Glutamatergic neuron (in vitro differentiated cells): ENCODE measurements at places on chromosomes 12 and 14. TPM values are rescaled to one million over a fixed set of nuclear protein-coding genes. Genes with fewer than 3 reads are reported as not detected.

SPX gene
- not detected for total RNA-seq

TGM1 gene
- 4.2 TPM for total RNA-seq

DNA sequence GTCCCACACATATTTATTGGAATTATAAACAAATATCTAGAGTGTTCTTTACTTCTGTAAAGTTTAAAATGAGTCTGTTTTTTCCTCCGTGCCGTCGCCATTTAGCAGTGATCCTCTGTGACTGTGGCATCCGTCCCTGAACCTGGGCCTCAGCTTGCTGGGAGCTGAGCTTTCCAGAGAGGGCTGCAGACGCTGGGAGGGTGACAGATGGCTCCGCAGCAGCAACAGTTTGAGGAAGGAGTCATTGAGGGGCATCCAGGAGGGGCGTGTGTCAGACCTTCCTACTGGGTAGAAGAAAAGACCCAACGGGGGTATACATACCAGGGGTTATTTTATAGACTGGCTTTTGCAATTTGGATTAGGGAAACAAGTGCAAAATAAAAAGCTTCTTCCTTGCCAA is 47.9 kb downstream of the NEUROD4 start:
- H3K4me3 ChIP-seq = peak overlapping the region; percentile 84
- H3K36me3 ChIP-seq = no peaks in the 10 kb centered on the region
- H3K27me3 ChIP-seq = peaks cover 13% of the 10 kb centered on the region
- peaks cover 64% of the 10 kb centered on the region for H3K4me1 ChIP-seq

- no peaks in the 10 kb centered on the region for H3K36me3 ChIP-seq
- no peaks in the 10 kb centered on the region for H3K27me3 ChIP-seq
Measured at GRCh38 chr12:14962797-14963196, 1.4 kb upstream of the ARHGDIB start.

BCAT1 gene
- total RNA-seq = 401 TPM
